ENCODE measurements at places on chromosomes 11 and 22.

DNA sequence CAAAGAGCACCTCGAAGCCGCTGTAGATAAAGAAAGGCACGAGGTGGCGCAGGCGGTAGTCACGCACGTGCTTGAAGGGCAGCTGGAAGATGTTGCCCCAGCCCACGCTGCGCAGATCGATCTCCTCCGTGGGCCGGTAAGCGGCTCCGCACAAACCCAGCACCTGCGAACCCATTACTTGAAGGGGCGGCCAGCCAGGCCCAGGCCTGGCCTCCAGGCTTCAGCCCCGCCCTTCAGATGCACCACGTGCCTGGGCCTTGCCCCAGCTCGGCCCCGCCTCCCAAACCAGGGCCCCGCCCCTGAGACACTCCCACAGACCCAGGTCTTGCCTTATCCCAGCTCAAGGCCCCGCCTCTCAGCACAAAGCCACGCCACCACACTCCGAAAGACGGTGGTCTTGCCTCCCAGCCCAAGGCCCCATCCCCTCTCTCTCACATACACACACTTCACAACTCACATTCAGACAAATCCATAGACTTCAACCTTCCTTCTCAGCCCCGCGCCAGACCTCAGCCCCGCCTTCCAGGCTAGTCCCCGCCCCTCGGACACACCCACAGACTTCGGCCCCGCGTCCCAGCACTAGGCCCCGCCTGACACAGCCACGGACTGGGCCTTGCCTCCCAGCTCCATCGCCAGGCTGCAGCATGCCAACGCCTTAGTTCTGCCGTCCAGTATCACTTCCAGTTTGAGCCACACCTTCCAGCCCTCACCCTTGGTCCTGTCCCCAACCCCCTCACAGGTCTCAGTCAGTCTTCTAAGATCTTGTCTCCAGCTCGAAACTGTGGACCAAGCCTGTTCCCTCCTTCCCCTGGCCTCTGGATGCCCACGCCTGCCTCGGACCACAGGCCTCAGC lies 7.0 kb downstream of the UNC93B1 start:
- DNase-seq: no peak

DNA sequence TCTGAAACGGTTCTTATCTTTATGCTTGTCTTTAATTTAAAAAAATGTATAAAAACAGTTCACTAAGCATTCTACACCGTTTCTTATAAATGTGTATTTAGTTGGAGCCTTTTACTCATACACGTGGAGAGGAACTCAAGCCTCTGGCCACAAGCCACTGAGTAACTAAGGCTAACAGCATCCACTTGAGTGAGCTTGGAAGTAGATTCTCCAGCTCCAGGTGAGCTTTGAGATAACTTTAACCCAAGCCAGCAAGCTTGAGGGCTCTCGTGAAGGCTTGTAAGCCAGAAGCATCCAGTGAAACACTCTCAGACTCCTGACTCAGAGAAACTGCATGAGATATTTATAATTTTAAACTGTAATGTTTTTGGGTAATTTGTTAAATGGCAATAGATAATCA lies 82.6 kb downstream of the ARHGAP20 start:
- no peak for DNase-seq

- no peak for DNase-seq
Observed at GRCh38 chr22:50710221-50710620, 27.8 kb upstream of the ACR start.

DNA sequence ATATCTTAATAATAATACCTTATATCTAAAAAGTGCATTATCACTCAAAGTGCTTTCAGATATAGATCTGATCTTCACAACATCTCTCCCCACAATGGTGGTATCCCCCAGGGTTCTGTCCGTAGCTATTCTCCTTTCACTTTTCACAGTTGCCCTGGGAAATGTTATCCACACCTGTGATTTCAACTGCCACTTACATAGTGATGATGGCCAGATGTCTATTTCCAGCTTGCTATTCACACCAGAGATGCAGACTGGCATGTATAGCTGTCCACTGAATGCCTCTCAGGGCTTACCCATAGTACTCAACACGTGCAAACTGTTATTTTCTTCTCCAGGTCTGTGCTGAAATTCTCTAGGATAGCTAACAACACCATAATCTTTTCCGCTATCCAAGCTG lies 724.7 kb downstream of the DLG2 start:
- no peak for DNase-seq

DNA sequence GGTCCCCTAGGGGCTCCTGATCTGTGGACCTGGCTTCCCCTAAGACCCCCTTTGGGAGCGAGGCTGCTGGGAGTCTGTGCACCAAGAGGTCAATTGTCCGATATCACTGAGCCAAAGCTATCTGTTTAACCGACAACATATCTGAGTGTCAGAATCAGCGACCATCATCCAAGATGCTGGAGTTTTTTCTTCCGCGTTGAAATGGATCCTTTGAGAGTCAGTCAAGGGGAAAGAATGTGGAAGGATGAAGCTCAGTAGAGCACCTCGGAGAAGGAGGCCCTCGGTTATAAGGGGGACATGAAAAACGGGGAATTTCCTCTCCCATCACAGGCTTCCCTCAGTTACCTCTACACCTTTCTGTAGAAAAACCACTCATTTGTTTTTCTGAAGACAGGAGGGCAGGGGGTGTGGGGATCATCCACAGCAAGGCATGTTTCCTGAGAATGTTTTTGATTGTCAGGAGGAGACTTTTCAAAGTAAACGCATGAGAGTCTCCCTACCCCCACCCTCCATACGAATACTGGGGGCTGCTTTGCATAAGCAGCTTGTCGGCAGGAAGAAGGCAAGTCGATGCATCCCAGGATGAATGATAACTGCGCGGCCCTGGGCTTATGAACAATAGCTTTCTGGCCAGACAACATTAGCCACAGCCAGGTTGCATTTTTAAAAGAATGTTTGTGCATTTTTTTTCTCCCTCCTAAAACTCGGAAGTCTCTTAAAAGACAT lies 37.7 kb upstream of the CCND1 start:
- no peak for DNase-seq

GRCh38 chr11:66912361-66912760 lies 45.8 kb downstream of the PC start:
- no peak for DNase-seq

- DNase-seq: no peak
Observed at GRCh38 chr11:19311308-19312030, 70.7 kb upstream of the E2F8 start.

GRCh38 chr11:120675171-120675570 lies 163.6 kb downstream of the GRIK4 start:
- DNase-seq: no peak

DNA sequence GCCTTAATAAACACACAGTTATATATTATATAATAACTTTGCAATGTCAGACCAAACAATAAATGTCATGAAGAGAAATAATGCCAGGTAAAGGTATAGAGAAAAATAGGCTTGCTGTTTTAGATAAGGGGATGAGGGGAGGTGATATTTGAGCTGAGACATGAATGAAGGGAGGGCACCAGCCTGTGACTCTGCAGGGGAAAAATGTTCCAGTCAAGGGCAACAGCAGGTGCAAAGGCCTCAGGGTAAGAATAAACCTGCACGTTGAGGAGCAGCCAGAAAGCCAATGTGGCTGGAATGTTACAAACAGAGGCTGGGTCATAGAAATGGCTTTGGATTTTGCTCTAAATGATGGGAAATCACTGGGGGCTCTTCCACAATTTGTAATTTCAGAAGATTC lies 519.6 kb downstream of the SOX6 start:
- no peak for DNase-seq

DNA sequence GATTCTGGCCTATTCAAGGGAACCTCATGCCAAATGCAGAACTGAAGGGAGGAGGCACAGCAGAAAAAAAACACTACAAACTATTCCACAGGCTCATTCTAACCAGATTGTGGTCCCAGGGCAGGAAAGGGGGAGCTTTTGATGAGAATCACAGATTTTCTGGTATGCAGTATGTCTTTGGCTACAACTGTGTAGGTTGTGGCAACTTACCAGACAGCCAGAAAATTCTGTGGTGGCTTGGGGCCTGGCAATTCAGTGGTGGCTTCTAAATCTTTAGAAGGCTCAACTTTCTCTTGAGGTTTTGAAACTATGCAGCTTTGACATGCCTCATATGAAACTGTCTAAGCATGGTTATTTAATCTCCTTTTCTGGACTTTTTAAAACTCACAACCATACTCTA lies 850.8 kb upstream of the CCDC90B start:
- no peak for DNase-seq

DNA sequence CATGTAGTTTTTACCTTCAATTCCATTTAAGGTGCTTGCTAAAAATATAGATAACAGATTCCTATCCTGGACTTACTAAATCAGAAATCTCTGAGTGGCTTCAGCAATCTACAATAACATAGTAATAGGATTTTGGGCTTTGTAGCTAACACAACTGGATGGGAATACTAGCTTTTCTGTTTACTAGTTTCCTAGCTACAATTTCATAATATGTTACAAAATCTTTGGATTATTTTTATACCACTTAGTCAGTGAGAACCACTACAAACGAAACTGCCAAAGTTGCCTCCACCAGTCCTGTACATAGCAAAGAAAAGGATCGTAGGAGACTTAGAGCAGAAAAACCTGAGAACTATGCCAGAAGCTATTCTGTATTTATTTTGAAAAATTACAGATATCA lies 87.7 kb upstream of the ANO3 start:
- no peak for DNase-seq

DNA sequence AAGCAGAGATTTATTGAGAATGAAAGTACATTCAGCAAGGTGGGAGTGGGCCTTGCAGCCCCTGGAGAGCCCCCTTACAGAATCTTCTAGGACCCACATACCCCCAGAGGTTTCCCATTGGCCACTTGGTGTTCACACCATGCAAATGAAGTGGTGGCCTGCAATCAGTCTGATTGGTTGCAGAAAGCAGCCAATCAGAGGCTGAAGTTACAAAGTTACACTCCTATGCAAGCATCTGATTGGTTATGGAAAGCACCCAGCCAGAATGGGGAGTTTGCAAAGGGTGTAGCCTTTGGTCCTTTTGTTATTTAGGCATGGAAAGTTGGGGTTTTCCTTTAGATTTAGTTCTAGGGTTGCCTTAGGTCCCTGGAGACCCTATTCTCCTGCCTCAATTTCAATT lies 34.9 kb downstream of the UVRAG start:
- DNase-seq: no peak

- no peak for DNase-seq
Observed at GRCh38 chr22:27237080-27237741, 564.3 kb downstream of the MN1 start.

GRCh38 chr11:133900176-133901105 lies 55.1 kb upstream of the SPATA19 start:
- DNase-seq: no peak

GRCh38 chr11:123853038-123853437 lies 32.4 kb downstream of the TMEM225 start:
- no peak for DNase-seq

- DNase-seq: no peak
Observed at GRCh38 chr11:43122546-43122945, 189.2 kb upstream of the API5 start.

- DNase-seq: no peak
Observed at GRCh38 chr11:11395126-11395525, 42.1 kb upstream of the CSNK2A3 start.

DNA sequence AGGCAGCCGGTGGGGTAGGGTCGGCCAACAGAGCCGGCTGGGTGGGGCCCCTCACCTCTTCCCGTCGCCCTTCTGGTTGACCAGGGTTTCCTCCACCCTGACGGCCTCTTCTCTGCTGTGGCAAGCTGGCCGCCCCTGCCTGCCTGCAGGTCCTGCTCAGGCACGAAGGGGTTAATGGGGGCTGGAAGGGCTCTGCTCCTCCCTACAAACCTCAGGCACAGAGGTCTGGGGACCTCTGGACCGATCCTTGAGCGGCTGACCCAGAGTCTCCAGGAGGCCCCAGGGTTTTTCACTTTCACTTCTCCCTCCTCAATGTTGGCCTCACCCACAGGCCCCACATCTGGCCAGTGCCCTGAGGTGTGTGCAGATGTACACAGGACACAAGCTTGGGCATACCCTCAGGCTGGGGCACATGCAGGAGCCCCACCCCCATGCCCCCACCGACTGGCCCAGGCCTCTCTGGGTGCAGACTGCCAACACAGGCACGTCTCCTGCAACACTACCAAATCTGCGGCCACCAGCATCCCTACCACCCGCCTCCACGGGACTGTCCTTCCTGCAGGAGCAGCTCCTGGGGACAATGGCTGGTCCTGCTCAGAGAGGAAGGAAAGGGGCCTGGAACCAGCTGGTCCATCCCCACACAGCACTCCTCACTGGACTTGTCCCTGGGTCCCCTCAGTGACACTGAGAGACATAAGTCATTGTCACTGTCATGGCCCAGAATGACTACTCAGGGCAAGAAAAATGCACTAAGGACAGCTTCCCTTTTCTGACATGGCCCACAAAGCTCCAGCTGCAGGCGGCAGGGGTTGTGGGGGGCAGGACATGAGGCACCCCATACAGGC lies 3.2 kb upstream of the TBX1 start:
- no peak for DNase-seq

GRCh38 chr11:86660088-86660487 lies 12.3 kb downstream of the ME3 start:
- DNase-seq: no peak

- no peak for DNase-seq
Observed at GRCh38 chr11:126991596-126991995, 9.0 kb downstream of the KIRREL3 start.

DNA sequence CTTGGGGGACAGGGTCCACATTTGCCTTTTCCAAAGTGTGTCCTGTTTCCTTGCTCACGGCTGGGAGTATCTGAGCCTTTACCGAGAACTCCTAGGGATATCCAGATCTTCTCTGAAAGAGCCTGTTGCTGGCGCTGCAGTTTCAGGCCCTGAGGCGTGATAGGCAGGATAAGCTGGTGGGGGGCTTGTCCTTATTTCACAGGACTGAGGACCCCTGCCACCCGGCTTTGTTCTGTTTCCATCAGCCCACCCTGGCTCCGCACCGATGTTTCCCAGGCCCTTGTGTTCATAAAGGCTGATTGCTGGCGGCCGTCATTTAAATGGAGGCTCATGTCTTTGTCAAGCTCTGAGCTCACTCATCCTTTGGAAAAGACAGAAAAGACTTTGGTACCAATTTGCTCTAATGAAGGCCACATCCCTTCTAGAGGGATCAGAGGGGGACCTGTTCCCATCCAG lies 9.4 kb upstream of the NPTXR start:
- no peak for DNase-seq

DNA sequence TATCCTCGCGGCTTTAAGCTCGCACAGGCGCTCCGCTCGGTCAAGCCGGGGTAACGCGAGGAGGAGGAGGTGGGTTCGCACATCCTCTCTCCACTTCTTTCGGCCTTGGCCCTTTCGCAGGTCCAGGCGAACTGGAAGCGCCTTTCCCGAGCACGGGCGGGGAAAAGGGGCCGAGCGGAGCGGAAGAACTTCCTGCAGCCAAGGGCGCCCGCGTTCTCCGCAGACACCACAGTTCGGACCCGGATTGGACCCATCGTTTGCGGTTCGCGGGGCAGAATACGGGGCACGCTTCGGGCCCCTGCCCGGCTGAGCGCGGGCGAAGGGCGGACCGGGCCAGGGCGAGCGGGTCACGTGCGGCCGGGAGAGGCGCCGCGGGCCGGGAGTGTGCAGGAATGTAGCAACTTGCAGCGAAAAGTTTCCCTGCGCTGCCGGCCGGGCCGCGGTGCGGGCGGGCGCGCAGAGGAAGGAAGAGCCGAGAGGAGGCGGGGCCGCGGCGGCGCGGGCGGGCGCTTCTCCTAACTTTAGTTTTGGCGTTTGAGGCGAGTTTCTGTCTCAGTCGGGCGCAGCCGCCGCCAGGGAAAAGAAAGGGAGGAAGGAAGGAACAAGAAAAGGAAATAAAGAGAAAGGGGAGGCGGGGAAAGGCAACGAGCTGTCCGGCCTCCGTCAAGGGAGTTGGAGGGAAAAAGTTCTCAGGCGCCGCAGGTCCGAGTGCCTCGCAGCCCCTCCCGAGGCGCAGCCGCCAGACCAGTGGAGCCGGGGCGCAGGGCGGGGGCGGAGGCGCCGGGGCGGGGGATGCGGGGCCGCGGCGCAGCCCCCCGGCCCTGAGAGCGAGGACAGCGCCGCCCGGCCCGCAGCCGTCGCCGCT lies at the start of gene YAP1:
Gene YAP1 (plus strand): TSS at position 552 of the 865 bp plus-strand sequence. CDS start 402 bp downstream, outside the sequence.
- DNase-seq: peak; percentile 24

All from stimulated activated CD8-positive, alpha-beta memory T cell treated with anti-CD3 and anti-CD28 coated beads, Interleukin-2, amount 100 ng/mL, for 1 hour (primary cell).